ENCODE measurements at places on chromosomes 7 and 10.

DNA sequence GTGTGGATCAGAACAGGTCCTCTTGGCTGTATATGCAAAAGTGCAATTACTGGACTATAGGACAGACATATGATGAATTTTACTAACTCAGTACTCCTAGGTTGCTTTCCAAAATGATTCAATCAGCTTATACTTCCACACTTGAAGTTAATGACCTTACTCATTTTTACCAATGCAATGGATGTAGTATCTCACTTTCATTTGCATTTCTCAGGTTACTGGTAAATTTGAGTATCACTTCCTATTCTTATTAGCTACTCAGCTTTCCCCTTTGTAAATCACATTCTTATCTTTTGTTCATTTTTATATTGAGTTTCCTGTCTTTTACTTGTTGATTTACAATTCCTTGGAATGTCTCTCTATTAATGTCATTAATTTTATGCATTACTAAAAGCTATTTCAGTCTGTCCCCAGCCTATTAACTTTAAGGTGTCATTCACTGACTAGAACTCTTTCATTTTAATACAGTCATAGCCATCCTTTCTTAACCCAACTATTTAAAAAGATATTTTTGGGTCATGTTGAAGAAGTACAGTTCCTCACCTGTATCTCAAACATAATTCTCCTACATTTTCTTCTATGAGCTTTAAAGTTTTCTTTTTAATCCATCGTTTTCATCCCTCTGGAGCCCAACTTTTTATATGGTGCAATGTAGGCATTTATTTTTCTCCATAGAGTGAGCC is 88.6 kb downstream of the VIM start:
- DNase-seq, result no peak

- peak; percentile 9 for DNase-seq
Observed at GRCh38 chr10:104099941-104100340, 14.3 kb upstream of the COL17A1 start.

DNA sequence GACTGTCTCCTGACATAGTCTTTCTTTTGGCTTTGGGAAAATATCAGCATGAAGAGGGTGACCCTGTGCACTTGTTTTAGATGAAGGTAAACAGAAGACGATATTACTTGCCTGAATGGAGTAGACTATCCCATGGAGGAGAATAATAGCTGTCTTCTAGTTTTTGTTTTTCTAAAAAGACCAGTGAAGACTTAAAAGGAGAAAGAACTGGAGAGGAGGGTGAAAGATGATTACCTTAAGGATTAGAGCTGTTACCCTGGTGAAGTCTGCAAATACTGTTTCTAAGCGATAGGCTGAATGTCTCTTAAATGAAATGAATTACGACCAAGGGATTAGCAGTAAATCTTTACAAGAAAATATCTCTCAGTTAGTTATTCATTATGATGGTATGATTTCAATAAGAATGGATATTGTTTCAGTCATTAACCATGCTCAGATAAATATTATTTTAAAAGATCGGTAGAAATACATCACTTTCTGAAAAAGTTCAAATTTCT is 255.6 kb upstream of the FERD3L start:
- no peak for DNase-seq

DNA sequence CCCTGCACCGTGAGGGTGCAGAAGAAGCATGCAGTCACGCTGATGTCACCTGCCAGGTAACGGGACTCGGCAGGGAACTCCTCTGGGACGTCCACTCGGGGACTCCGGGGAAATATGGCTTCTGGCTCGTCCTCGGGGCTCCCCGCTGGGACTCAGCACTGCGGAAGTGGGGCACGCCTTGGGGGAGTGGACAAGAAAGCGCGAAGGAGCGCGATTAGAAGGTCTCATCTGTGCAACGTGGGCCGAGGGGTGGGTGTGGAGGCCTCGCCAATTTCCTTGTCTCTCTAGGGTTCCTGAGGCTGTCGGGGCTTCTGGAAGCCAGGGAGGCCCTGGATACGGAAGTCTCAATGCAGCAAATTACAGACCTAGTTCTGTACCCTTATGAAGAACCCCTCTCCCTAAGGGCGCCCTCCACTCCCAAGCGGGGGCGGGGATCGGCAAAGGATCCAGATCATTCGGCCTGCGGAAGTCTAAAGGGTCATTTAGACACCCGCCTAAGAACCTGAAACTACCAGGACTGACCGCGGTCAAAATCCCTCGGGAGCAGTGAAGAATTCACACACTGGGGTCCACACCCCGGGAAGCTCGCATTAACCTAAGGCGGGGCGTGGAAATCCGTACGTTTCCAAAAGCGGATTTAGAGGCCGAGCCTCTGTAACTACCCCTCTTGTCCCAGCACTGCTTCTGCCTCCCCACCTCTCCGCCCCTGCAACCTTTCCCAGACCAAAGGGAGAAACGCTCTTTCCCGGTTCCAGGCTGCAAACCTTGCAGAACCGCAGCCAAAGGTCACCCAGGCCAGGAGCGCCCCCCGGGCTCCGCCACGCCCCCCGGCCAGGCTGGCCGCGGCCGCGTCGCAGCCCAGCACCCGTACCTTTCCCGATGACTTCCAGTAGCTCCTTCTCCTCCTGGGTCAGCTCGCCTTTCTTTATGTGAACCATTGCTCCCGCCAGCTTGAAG is 640 bp downstream of the ANKMY2 start:
- DNase-seq, result peak; percentile 81
